MV-4-11 (cell line): ENCODE measurements at places on chromosomes 4 and X.

GRCh38 chr4:57544811-57545654, 434.8 kb upstream of the IGFBP7 start:
- no peak for DNase-seq

DNA sequence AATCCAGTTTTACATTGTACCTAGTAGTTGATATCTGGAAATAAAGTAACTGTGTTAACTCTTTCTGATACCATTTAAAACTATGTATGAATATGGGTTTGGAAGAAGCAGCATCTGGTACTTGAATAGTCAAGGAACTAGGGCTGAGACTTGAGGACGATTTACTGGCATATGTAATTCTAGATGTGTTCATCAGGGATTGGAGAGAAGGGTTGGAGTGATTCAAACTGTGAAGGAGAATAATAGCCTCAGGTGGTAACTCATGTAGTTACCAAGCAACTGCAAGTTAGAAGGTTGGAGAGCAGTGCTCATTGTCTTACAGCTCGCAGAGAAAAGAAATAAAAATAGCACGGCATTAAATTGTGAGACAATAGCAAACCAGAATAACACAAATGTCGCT, 29.5 kb upstream of the TXLNG start:
- DNase-seq: no peak

- no peak for DNase-seq
Observed at GRCh38 chrX:16278927-16279326, 111.6 kb downstream of the MAGEB17 start.

DNA sequence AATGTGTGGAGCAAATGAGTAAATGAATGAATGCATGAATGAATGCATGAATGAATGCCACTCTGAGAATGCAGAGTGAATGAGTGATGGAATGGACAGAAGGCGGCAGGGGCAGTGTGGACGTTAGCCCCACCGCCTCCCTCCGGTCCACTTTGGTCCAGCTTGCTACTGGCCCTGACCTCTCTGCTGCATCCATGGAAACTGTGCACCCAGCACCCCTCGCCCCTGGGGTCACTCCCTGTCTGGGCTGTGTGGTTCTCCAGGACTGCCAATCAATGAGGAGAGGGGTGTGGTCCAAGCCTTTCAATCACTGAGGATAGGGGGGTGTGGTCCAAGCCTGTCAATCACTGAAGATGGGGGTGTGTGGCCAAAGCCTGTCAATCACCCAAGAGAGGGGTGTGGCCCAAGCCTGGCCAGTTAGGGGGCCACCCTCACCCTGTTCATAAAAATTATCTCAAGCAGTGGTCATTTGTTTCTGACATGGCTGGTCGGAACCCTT, 39.2 kb upstream of the ASMTL start:
- DNase-seq: no peak

GRCh38 chrX:148542481-148543255, 42.3 kb downstream of the AFF2 start:
- DNase-seq: no peak

DNA sequence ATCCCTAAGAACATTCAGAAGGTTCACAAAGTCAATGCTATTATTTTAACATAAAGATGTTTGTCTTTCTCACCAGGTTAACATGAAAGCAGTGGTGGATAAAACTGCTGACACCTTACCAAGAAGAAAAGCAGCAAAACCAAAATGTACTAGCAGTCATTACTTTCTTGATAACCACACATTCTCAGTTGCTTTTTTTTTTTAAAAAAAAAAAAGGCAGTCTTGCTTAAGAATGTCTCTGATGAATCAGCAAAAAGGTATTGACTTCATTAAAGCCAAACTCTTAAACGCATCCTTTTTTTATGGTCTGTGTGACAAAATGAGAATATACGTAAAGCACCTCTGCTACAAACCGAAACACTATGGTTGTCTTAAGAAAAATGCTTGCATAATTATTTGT, 31.9 kb downstream of the CDKL2 start:
- DNase-seq: peak; percentile 29

GRCh38 chr4:59881632-59882031, 1318.5 kb upstream of the ADGRL3 start:
- DNase-seq: no peak

- no peak for DNase-seq
Observed at GRCh38 chr4:37876156-37876555, 14.7 kb upstream of the TBC1D1 start.

- no peak for DNase-seq
Observed at GRCh38 chr4:69099910-69100309, 3.6 kb downstream of the UGT2B7 start.

- no peak for DNase-seq
Observed at GRCh38 chrX:120087289-120088017, 10.0 kb upstream of the RHOXF2B start.

DNA sequence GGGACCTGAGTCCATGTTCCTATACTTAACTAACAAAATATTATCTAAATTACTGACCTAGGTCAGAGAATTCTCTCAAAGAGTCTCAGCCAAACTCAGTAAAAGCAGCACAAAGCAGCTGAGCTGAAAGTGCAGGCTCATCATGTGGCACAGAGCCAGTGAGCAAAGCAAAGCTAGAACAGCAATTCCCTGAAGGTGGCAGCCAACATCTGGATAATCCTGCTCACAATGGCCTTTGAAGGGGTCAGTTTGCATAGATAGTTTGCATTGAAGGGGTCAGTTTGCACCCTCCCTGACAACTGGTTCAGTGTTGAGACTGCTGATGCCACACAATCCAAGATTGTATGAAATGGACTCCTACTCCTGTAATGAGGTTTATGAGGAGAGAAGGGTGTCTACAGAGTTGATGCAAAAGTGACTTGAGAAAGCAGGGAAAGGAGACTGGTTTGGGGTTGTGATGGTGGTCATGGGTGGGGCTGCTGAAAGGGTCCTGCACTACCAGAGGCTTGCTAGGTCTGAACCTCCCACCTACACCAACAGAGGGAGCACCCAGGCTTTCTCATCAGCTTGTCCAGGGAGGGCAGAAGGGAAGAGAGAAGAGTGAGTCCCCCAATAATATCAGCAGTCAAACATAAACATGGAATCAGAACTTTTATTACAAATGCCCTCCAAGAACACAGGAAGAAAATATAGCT, 39.7 kb downstream of the TRIM61 start:
- DNase-seq: no peak

GRCh38 chr4:81756973-81757372, 285.3 kb upstream of the RASGEF1B start:
- no peak for DNase-seq

DNA sequence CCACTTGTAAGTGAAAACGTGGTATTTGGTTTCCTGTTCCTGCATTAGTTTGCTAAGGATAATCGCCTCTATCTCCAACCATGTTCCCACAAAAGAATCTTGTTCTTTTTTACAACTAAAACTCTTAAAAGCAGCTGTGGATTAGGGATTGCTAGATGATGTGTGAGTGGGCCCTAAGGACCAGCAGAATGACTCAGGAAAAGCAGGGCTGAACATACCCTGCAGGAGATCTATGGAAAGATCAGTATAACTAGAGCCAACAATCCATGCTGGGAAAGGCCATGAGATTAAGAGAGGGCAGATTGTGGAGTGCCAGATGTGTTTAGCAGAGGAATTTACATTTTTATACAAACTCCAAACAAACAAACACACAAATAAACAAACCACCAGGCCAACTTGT, 128.4 kb upstream of the TMEM164 start:
- DNase-seq: no peak

- DNase-seq: no peak
Observed at GRCh38 chrX:94830717-94831116, 1156.7 kb downstream of the FAM133A start.

GRCh38 chr4:179662522-179662921, 2220.3 kb upstream of the AGA start:
- no peak for DNase-seq
